Aorta (tissue), 5 donors: ENCODE measurements at places on chromosomes 13 and 19. TPM values are rescaled to one million over a fixed set of nuclear protein-coding genes. Genes with fewer than 3 reads are reported as not detected.

- no peak for DNase-seq
- H3K4me3 ChIP-seq, result no peak overlapping the region
- no peak overlapping the region for H3K27ac ChIP-seq
- no peaks in the 10 kb centered on the region for H3K36me3 ChIP-seq
Observed at GRCh38 chr13:20271441-20271840, 39.3 kb upstream of the GJB6 start.

DNA sequence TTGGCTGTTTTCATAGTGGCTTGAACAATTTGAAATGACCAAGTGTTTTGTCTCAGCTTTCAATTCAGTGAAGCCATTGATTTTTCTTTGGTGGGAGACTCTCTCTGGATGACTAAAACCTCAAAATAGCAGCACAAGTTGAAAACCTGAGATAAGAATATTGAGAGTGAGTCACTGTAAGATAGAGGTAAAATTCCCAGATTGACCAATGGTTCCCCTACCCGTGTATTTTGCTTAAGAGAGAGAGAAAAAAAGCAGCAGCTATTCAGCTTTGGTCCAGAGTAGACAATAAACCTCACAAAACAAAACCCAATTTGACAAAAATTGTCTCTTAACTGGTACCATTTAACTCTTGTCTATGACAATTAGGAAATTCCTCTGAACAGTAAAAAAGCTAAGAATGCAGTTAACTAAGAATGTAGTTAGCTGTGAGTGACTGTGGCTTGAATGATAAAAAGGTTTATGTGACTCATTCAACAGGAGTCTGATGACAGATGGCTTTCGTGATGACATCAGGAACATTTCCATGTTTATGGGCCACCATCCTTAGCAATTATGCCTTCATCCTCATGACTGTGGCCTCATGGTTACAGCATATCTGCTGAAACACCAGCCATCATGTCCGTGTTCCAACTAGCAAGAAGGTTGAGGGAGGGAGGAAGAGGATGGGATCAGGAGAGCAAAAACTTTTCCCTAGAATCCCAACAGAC, 356.9 kb downstream of the NDFIP2 start:
- no peak overlapping the region for H3K4me3 ChIP-seq
- H3K27me3 ChIP-seq, result no peaks in the 10 kb centered on the region
- no peak for DNase-seq

DNA sequence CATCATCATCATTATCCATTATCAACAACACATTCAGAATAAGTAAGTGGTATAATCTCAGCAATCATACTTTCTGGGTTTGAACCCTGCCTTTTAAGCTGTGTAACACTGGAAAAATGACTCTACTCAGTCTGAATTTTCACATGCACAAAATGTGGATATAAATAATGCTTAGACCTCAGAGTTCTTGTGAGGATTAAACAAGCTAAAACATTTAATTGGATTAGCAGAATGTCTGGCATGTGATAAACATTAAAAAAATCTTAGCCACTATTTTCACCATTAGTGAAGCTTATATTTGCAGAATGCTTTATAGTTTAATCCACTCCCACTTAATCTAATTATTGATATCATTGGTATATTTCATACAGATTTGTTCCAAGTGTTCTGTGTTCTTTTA, 412.3 kb downstream of the RFC3 start:
- no peaks in the 10 kb centered on the region for H3K36me3 ChIP-seq
- no peaks in the 10 kb centered on the region for H3K4me1 ChIP-seq
- no peak for DNase-seq
- no peak overlapping the region for H3K27ac ChIP-seq
- no peaks in the 10 kb centered on the region for H3K27me3 ChIP-seq

GRCh38 chr13:95298971-95299621, 2.2 kb downstream of the ABCC4 start:
- DNase-seq, result no peak
- no peak overlapping the region for H3K27ac ChIP-seq
- no peak overlapping the region for H3K4me3 ChIP-seq
- H3K27me3 ChIP-seq, result no peaks in the 10 kb centered on the region
- H3K36me3 ChIP-seq, result no peaks in the 10 kb centered on the region

The ZNF320 gene
- polyA plus RNA-seq, result 8.6 TPM

The GNG7 gene
- polyA plus RNA-seq, result 1.7 TPM

- no peak overlapping the region for H3K4me3 ChIP-seq
- no peaks in the 10 kb centered on the region for H3K27me3 ChIP-seq
- peak; percentile 16 for DNase-seq
- no peaks in the 10 kb centered on the region for H3K36me3 ChIP-seq
- no peak overlapping the region for H3K27ac ChIP-seq
Observed at GRCh38 chr19:2905918-2906519, 5.3 kb downstream of the ZNF57 start.

DNA sequence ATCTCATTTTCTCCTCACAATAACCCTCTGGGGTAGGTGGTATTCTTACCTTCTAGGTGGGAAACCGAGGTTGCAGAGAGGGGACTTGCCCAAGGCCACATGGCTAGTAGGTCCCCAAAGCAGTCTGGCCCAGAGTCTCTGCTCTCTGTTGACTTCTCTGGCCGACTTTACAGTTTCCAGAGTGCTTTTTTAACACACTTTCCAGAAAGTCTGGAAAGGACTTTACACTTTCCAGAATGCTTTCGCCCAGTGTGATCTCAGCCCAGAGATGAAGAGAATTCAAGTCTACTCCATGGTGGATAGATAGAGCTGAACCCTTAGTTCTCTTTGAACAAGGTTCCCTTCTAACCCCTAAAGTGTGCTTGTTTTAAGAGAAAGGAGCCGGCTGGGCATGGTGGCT, 12.2 kb downstream of the ARHGAP35 start:
- no peak for DNase-seq
- H3K36me3 ChIP-seq, result no peaks in the 10 kb centered on the region
- H3K27me3 ChIP-seq, result no peaks in the 10 kb centered on the region
- no peak overlapping the region for H3K27ac ChIP-seq
- H3K4me3 ChIP-seq, result no peak overlapping the region
- H3K4me1 ChIP-seq, result no peaks in the 10 kb centered on the region

GRCh38 chr19:53912653-53913052, 3.6 kb downstream of the CACNG7 start:
- H3K27ac ChIP-seq, result no peak overlapping the region
- no peaks in the 10 kb centered on the region for H3K27me3 ChIP-seq
- no peaks in the 10 kb centered on the region for H3K4me1 ChIP-seq
- DNase-seq, result no peak
- H3K36me3 ChIP-seq, result no peaks in the 10 kb centered on the region
- H3K4me3 ChIP-seq, result no peak overlapping the region

The ZNF382 gene
- 0.50 TPM for polyA plus RNA-seq

GRCh38 chr13:59250336-59251189, 913.2 kb downstream of the DIAPH3 start:
- DNase-seq, result no peak
- H3K27me3 ChIP-seq, result no peaks in the 10 kb centered on the region
- H3K4me3 ChIP-seq, result no peak overlapping the region
- H3K27ac ChIP-seq, result no peak overlapping the region
- H3K36me3 ChIP-seq, result no peaks in the 10 kb centered on the region

The RAVER1 gene
- polyA plus RNA-seq, result 7.9 TPM

DNA sequence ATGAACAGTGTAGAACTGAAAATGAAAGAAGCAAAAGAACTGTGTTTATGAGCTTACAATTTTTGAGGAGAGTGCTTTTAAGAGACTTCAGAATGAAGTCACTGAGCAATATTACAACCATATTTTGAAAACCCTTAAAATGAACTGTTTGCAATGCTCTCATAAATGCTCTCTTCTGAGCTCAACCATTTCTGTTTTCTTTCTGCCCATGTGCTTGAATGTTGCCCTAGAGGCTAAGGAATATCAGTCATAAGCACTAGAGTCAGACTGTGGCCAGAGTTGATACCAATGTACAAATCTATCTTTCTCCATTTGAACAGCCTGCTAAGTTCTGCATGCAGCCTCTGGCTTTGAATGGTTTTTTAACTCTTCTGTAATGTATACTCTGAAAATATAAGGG, 1092.8 kb downstream of the PCDH9 start:
- no peak overlapping the region for H3K27ac ChIP-seq

- no peak overlapping the region for H3K4me3 ChIP-seq
- DNase-seq, result no peak
- H3K27me3 ChIP-seq, result no peaks in the 10 kb centered on the region
- H3K36me3 ChIP-seq, result no peaks in the 10 kb centered on the region
Observed at GRCh38 chr13:68261105-68261504, 1031.0 kb upstream of the PCDH9 start.

The RCBTB2 gene
- 10.9 TPM for polyA plus RNA-seq

The CNN1 gene
- 569 TPM for polyA plus RNA-seq

DNA sequence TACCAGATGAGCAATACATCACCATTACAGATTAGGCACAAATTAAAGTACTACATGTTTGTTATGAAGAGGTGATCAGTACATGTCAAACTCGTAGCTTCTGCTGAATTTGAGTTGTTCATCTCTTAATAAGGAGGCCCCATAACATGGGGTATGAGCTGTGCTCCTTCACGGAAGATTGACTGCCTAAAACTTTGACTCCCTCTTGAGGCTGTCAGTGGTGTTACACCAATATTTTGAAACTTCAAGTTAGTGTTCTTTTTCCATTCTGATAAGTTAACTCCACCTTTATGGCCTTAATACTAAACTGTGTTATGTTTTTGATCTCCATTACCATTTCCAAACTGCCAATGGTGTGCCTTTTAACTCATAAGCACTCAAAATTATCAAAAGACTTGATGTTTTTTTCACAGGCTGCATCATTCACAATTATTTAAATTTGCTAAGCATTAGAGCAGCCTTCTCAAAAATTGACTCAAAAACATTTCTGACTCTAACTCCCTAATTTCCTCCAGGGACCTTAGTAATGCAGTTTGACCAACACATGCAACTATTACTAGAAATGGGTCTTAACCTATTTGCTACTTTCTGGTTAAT, 1591.5 kb downstream of the PCDH9 start:
- H3K4me3 ChIP-seq, result no peak overlapping the region
- H3K27me3 ChIP-seq, result no peaks in the 10 kb centered on the region
- DNase-seq, result no peak

GRCh38 chr13:44951184-44951583, 38.1 kb downstream of the NUFIP1 start:
- H3K4me1 ChIP-seq, result no peaks in the 10 kb centered on the region
- no peak for DNase-seq
- H3K27ac ChIP-seq, result no peak overlapping the region
- no peaks in the 10 kb centered on the region for H3K36me3 ChIP-seq
- no peak overlapping the region for H3K4me3 ChIP-seq

The LGI4 gene
- 5.1 TPM for polyA plus RNA-seq

The ODAD3 gene
- polyA plus RNA-seq, result 2.6 TPM

GRCh38 chr19:33438987-33439781, 65.7 kb downstream of the CEBPG start:
- H3K4me1 ChIP-seq, result no peaks in the 10 kb centered on the region
- H3K4me3 ChIP-seq, result no peak overlapping the region
- DNase-seq, result peak; percentile 43

DNA sequence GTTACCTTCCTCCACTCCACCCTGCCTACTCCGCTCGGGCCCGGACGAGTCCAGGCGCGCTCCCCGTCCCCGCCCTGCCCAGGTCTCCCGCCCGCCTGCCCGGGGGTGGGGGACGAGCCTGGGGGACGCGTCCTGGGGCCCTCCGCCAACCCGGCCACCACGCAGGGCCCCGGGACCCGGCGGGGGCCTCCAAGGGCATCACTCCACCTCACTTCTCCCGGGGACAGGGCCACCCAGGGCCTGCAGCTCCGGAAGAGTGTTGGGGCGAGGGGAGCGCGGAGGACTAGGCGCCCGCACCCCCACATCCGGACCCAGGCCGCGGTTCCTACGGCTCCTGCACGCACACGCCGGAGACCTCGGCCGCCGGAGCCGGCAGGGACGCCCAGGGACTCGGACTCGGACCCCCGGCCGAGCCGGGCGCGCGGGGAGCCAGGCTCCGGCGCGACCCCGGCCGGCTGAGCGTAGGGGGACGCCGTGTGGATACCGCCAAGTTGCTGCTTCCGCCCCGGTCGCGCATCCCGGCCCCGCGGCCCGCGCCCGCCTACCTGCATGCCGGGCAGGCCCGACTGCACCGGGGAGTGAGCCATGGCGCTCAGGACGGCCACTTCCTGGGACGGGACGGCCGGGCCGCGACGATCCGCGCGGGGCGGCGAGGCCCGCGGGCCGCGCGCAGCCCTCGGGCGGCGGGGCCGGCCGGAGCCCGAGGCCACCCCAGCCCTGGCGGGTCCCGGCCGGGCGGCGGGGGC, 534 bp downstream of the STK24 start:
- peak; percentile 85 for DNase-seq
- H3K27ac ChIP-seq, result peak overlapping the region; percentile 100
- peak overlapping the region; percentile 93 for H3K4me3 ChIP-seq
- no peaks in the 10 kb centered on the region for H3K27me3 ChIP-seq
- no peaks in the 10 kb centered on the region for H3K4me1 ChIP-seq

The NKG7 gene
- 0.59 TPM for polyA plus RNA-seq

GRCh38 chr13:29474991-29475390, 120.5 kb downstream of the SLC7A1 start:
- no peaks in the 10 kb centered on the region for H3K4me1 ChIP-seq
- H3K27ac ChIP-seq, result no peak overlapping the region
- H3K36me3 ChIP-seq, result peaks cover 2% of the 10 kb centered on the region
- no peak overlapping the region for H3K4me3 ChIP-seq
- no peaks in the 10 kb centered on the region for H3K27me3 ChIP-seq
- no peak for DNase-seq

DNA sequence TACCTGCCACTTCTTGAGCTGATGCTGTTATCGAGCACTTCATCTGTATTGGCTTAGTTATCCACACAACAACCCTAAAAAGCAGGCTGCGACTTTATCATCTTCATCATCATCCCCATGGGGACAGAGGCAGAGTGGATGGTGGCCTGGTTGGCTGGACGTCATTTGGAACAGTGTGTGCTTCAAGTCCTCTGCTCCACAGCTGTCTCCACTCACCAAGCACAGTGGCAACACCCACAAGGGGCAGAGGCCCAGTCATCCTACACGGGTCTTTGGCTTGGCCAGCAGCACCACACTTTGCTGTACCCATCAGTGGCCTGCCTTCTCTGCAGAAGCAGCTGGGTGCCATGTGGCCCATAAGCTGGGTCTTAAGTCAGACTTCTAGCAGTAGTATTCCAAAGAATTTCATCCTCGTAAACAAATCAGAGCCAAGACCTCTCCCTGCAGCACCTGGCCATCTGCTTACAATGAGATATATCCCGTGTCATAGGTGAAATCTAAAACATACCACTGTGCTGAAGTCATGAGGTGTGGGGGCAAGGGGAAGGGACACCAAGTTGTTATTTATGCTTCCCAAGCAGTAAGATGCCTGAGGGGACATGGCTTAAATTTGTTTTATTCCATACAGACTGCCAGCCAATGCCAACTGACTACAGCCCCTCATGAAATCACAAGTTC, 47.9 kb upstream of the EPHX3 start:
- no peak overlapping the region for H3K4me3 ChIP-seq
- H3K27ac ChIP-seq, result no peak overlapping the region
- DNase-seq, result no peak
- no peaks in the 10 kb centered on the region for H3K36me3 ChIP-seq
- no peaks in the 10 kb centered on the region for H3K27me3 ChIP-seq

The SIGLEC11 gene
- 0.82 TPM for polyA plus RNA-seq
